ENCODE measurements at places on chromosomes 5 and 9.
A peak's percentile ranks its signal among the peaks of the same experiment; 100 is the strongest.

DNA sequence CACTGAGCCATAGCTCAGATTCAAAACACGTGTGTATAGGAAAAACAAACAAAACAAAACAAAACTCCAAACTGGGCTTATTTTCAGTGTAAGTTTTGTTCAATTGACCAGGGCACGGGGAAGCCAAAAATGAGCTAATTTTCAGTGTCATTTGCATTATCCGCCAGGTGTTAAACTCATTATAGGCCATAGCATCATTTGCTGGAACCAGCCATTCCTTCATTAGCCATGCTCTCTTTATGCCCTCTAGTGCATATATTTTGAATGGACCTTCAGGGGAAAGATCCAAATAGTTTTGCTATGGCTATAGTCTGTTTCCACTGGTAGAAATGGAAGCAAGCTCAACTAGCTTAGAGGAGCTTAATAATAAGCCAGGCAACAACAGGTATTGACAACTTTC, 1205.2 kb upstream of the DMAC1 start:
- H3K36me3 ChIP-seq: no peaks in the 10 kb centered on the region
- H3K4me1 ChIP-seq: no peaks in the 10 kb centered on the region
- no peak for DNase-seq
- peaks cover 2% of the 10 kb centered on the region for H3K27me3 ChIP-seq
- no peak overlapping the region for H3K27ac ChIP-seq
- H3K4me3 ChIP-seq: no peak overlapping the region

DNA sequence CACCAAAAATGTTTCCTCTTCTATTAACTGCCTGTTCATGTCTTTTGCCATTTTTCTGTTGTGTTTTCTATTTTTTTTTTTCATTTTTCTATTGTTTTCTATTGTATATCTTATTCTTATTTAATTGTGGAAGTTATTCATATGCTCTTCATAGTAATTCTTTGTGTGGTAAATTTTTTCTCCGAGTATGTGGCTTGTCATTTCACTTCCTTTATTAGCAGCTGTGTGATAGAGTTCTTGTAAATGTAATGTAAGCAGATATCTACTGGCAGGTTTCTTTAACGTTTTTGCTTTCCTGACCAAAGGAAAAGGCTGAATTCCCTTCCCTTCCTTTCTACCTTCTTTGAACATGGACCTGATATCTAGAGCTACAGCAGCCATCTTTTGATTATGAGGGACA, 5.8 kb upstream of the PLPP1 start:
- peak overlapping the region; percentile 28 for H3K4me3 ChIP-seq
- H3K36me3 ChIP-seq: no peaks in the 10 kb centered on the region
- H3K27me3 ChIP-seq: peaks cover 5% of the 10 kb centered on the region
- H3K4me1 ChIP-seq: peaks cover 40% of the 10 kb centered on the region
- DNase-seq: no peak

DNA sequence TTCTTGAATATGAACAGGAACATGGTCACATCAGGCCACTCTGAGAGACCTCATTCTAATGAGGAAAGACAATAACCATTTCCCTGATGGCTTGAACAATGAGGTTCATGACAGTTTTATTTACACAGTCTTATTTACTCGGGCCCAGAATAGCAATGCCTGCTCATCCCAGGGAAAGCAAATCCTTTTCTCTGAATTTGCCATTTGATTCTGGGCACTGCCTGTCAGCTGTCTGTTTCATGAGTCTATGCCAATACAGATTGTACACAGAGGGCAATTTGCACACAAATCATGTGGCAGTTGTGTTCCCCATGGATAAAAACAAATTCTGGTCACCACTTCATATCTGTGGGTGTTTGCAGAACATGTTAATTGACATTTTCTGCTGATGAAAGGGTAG, 492.5 kb downstream of the ACTL7B start:
- H3K27ac ChIP-seq: no peak overlapping the region
- no peak overlapping the region for H3K4me3 ChIP-seq
- H3K36me3 ChIP-seq: no peaks in the 10 kb centered on the region
- no peak for DNase-seq
- no peaks in the 10 kb centered on the region for H3K4me1 ChIP-seq

GRCh38 chr5:87399720-87400119, 13.0 kb downstream of the CCNH start:
- peaks cover 42% of the 10 kb centered on the region for H3K36me3 ChIP-seq
- no peak for DNase-seq
- H3K27ac ChIP-seq: no peak overlapping the region
- H3K4me1 ChIP-seq: peaks cover 23% of the 10 kb centered on the region
- no peaks in the 10 kb centered on the region for H3K27me3 ChIP-seq

DNA sequence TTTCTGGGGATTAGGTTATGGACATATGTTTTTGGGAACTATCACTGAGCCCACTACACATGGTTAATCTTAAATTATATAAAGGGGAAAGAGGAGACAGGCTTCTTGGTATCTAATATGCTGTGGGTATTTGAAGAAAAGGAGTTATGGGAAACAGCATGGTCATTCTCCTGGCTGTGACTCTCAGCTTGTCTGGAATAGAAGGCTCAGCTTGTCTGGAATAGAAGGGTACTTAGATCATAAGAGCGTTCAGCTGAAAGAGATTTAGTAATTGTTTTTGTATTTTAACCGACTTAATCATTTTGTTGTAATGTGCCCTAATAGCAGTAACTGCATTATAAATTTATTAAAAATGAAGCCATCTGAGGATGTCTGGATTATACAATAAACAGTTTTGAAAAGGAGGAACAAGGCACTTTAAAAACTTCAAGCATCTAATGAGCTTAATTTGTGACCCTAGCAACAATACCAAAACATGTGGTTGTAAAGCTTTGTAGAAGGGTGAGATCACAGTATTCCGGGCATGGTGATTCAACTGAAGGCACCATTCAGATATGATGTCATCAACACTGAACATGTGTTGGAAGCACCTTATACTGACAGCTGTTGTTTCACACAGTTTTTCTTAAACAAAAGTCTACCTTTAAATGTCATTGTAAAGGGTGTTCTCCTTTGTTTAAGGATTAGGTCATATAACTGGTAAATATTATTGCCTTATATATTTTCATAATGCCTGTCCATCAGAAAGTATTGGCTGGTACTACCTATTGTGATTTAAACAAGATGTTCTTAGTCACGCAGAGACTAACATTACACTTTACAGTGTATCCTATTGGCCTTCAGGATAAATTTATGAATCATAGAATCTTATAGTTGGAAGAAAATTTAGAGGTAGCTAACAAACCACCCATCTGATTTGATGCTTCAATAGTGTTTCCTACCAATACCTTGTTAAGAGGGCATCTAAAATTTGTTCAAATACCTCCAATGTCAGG, 2174.1 kb upstream of the WWC1 start:
- no peaks in the 10 kb centered on the region for H3K4me1 ChIP-seq
- no peaks in the 10 kb centered on the region for H3K27me3 ChIP-seq

- no peak overlapping the region for H3K4me3 ChIP-seq
- no peaks in the 10 kb centered on the region for H3K4me1 ChIP-seq
- H3K27me3 ChIP-seq: peaks cover 1% of the 10 kb centered on the region
- no peaks in the 10 kb centered on the region for H3K36me3 ChIP-seq
- H3K27ac ChIP-seq: no peak overlapping the region
Measured at GRCh38 chr5:152247850-152248385, 157.2 kb downstream of the NMUR2 start.

DNA sequence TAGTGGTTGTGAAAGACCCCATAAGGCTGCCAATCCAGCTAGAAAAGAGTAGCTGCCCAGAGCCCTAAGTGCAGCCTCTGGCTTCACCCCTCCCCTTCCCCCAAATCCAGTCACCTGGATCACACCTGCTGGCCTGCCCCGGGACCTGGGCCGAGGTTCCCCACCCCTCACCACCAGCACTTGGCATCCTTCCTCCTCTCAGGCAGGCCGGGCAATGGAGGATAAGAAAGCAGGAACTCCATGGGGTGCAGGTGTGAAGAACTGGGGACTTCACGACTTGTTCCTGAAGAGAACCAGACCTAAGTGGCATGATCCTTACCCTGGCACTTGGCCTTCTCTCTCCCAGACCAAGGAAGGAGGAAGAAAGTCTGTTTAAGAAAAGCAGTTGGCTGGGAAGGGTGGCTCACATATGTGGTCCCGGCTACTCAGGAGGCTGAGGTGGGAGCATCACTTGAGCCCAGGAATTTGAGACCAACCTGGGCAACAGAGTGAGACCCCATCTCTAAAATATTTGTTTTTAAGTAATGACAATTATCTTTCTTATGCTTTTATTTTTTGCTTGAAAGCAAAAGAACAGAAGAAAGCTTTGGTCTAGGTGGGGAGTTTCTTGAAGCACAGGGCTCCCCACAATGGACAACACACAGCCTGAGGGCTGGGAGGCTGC, 131.1 kb downstream of the PAX5 start:
- no peak for DNase-seq
- H3K27me3 ChIP-seq: peaks cover 5% of the 10 kb centered on the region
- no peaks in the 10 kb centered on the region for H3K36me3 ChIP-seq
- H3K4me3 ChIP-seq: no peak overlapping the region

DNA sequence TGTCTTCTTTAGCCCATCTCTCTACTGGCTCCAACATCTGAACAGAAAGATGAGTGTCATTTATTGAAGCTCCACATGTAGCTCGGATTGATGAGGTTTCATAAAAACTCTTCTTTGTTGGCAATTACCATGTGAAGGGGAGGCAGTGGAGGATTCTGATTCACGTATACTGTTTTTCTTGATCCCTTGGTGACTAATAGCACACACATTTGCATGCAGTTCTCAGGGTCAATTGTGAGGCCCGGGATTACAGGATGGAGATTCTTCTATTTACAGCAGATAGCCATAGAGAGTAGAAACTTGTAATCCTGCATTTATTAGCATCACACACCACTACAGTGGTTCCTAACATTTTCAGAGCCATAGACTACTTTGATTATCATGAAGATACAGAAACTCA, 133.2 kb upstream of the MARCHF11 start:
- no peak for DNase-seq
- no peak overlapping the region for H3K4me3 ChIP-seq
- H3K27ac ChIP-seq: no peak overlapping the region
- no peaks in the 10 kb centered on the region for H3K27me3 ChIP-seq

GRCh38 chr5:139137697-139138096, 60.5 kb downstream of the SIL1 start:
- no peak for DNase-seq
- peaks cover 6% of the 10 kb centered on the region for H3K4me1 ChIP-seq
- no peak overlapping the region for H3K27ac ChIP-seq
- H3K36me3 ChIP-seq: no peaks in the 10 kb centered on the region

GRCh38 chr5:31192442-31192841, 1.0 kb upstream of the CDH6 start:
- H3K27ac ChIP-seq: no peak overlapping the region
- H3K36me3 ChIP-seq: no peaks in the 10 kb centered on the region
- H3K4me1 ChIP-seq: no peaks in the 10 kb centered on the region
- no peak for DNase-seq
- peaks cover 26% of the 10 kb centered on the region for H3K27me3 ChIP-seq
- H3K4me3 ChIP-seq: no peak overlapping the region

- no peaks in the 10 kb centered on the region for H3K4me1 ChIP-seq
- no peak overlapping the region for H3K4me3 ChIP-seq
- no peak overlapping the region for H3K27ac ChIP-seq
- H3K27me3 ChIP-seq: no peaks in the 10 kb centered on the region
Measured at GRCh38 chr5:8019719-8020218, 150.8 kb downstream of the MTRR start.

GRCh38 chr5:124203303-124203702, 543.1 kb downstream of the ZNF608 start:
- H3K27me3 ChIP-seq: no peaks in the 10 kb centered on the region
- no peak overlapping the region for H3K27ac ChIP-seq
- DNase-seq: no peak
- no peaks in the 10 kb centered on the region for H3K36me3 ChIP-seq
- H3K4me3 ChIP-seq: no peak overlapping the region
- H3K4me1 ChIP-seq: no peaks in the 10 kb centered on the region

DNA sequence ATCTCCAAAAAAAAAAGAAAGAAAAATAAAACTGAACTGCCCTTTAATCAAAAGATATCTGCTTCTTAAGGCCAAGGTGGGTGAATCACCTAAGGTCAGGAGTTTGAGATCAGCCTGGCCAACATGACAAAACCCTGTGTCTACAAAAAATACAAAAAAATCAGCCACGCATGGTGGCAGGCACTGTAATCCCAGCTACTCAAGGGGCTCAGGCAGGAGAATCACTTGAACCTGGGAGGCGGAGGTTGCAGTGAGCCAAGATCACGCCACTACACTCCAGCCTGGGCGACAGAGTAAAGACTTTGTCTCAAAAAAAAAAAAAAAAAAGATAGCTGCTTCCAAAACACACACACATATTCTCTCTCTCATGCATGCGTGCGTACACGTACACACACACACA, 17.8 kb downstream of the SCAI start:
- H3K4me3 ChIP-seq: peak overlapping the region; percentile 62
- H3K4me1 ChIP-seq: peaks cover 43% of the 10 kb centered on the region
- no peak for DNase-seq
- H3K36me3 ChIP-seq: peaks cover 12% of the 10 kb centered on the region
- peak overlapping the region; percentile 98 for H3K27ac ChIP-seq

GRCh38 chr5:39541920-39542319, 117.1 kb upstream of the DAB2 start:
- H3K4me3 ChIP-seq: no peak overlapping the region
- no peak overlapping the region for H3K27ac ChIP-seq
- no peak for DNase-seq
- H3K4me1 ChIP-seq: no peaks in the 10 kb centered on the region
- H3K27me3 ChIP-seq: no peaks in the 10 kb centered on the region

DNA sequence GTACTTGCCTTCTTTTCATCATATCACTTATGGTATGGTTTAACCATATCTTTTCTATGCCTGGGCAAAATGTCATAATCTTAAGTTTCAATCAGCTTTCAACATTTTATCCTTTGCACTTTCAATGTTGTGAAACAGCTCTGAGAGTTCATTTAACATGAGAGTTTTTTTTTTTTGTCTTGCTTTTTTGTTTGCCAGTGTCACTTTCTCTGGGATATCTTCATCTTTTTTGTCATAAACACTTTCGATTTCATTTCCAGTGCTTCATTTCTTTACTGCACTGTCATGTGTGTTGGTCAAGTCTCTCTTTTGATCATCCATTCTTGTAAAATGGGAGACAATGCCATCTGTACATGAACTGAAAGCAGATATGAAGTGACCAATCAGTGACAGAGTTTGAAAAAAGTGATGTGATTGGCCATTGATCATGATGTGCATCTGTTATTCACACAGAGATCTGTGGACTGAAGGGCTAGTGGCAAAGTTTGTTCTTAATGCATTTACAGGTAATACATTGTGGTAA, 7.5 kb upstream of the POU5F2 start:
- no peaks in the 10 kb centered on the region for H3K27me3 ChIP-seq
- H3K27ac ChIP-seq: no peak overlapping the region
- no peak for DNase-seq
- no peaks in the 10 kb centered on the region for H3K36me3 ChIP-seq
- H3K4me1 ChIP-seq: peaks cover 5% of the 10 kb centered on the region
